ENCODE measurements at places on chromosomes 11 and 22.
A peak's percentile ranks its signal among the peaks of the same experiment; 100 is the strongest.

GRCh38 chr22:46428602-46429324 is 93.2 kb downstream of the TRMU start:
- DNase-seq: no peak

GRCh38 chr11:8927233-8927632 is 5.5 kb downstream of the C11orf16 start:
- no peak for DNase-seq

DNA sequence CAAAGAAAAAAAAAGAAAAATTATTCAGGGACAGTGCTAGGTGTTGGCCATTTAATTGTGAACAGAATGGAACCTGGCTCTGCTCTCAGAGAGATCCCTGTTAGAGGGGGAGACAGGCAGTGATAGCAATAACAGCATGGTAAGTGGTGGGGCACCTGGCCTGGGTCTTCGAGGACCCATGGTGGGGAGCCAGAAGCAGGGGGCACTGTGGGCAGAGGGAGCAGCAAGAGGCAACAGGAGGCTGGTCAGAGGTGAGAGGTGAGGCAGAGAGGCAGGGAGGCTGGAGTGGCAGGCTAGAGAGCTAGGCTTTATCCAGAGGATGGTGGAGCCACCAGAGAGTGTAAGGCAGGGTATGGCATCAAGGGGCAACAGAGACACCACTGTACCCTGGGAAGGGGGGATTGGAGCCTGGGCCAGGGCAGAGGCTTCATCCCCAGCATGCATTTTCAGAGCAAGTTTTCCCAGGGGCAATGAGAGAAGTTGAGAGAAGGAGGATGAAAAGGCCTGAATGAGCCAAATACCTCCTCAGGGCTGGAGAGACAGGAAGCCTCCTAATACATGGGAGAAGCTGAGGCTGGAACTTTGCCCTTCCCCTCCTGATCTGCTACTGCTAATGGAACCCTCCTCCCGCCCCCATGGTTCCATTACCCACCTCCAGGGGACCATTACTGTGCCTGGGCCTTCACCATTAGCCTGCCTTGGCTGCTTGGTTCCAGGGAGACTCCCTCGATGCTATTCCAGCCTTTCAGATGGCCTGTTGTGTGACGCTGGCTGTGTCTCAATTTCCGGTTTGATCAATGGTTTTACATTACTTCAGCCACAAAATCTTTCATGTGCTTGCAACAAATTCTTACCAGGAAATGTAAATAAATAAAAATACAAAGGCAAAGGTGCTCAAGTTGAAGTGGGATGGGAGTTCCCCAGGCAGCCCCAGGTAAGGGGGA is 2.6 kb upstream of the P2RY2 start:
- DNase-seq: no peak

- no peak for DNase-seq
Observed at GRCh38 chr11:57094181-57094935, 87.4 kb upstream of the LRRC55 start.

- DNase-seq: no peak
Observed at GRCh38 chr11:24714601-24715000, 217.7 kb downstream of the LUZP2 start.

DNA sequence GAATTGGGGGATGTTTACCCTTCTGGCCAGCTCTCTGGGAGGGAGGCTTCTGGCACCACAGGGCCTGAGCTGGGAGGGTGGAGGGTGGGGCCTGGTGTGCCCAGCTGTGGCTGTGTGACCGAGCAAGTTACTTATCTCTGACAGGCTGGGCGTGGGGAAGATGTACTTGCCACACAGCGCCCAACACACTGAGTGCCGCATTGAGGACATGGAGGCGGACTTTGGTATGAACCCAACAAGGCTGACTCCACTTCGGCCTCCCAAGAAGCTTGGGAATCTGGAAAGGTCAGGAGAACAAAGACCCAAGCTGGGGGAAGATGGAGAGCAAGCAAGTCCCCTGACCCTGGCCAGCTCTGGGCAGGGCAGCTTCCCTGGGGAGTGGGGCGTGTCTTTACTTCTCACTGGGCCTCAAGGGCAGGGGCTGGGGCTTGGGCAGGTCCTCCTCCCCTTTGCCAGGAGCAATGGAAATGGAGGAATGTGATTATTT is 2.4 kb upstream of the MGAT3 start:
- no peak for DNase-seq

DNA sequence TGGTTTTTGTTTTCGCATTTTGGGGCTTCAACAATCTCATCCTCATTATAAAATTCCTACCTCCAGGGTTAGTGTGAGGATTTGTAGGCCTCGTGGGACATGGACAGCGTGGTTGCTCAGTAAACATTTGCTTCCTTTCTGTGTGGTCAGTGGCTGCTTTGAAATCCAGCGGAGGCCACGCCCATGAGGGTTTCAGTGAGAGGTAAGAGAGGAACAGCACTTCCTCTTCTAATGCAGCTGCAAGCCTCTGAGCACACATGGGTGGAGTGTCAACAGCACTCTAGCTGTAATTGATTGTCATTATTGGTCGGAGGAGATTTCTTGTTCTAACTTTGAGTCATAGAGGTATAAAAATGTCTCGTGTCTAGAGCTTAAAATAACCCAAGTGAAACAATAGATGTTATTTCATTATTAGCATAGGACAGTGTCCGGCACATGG is 6.0 kb upstream of the ARHGAP42 start:
- no peak for DNase-seq

DNA sequence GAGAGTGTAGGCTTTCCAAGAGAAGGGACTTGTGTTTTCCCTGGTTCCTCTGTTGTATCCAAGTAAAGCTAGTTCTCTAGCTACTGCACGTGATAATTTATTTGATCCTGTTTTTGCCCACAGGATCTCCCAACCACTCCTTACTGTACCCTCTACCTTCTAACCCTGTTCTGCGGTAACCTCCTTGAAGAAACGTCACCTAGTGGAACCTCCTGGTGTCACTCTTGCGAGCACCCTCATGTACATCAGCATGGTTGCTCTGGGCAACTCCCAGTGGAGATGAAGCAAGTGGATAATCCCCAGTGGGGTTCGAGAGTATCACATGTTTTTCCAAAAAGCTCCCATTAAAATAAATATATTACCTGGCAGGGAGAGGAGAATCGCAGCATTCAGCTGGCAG is 108.9 kb upstream of the CLMP start:
- DNase-seq: no peak

DNA sequence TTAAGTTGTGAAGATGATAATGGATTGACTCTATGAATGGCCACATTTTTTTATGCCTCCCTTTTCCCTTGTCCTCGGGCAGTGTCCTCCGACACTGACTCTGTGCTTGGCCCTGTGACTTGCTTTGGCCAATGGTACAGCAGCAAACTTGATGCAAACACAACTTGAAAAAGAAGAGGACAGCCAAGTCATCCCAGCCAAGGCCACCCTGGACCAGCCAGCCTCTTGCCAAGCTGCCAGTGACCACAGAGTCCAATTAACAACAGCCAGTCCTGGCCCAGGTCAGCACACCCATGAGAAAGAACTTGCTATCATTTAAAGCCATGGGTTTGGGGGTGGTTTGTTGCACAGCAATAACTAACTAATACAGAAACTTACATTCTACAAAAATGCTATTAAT is 63.4 kb upstream of the SLC35C1 start:
- no peak for DNase-seq

GRCh38 chr11:112134473-112134872 is 29.4 kb downstream of the IL18 start:
- DNase-seq: no peak

- peak; percentile 10 for DNase-seq
Observed at GRCh38 chr11:77101043-77101537, 1.6 kb upstream of the OMP start.

DNA sequence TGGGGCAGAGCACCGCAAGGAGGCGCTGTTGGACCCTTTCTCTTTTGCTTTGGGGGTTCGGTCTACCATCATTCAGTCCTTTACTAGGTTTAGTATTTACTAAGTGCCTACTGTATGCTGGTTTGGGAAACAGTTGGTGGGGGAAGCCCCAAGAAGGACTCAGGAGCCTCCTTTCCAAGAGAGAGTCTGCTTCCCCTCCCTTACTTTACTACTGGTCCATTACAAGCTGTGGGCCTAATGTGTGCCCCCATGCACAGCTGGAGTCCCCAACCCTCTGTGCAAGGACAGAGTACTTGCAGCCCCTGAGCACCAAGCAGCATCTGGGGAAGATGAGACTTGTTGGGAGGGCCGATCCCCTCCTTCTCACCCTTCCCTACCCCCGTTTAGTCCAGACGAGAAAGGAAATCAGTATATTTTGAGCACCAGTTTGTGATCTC is 876 bp upstream of the UBE2L6 start:
- DNase-seq: no peak

DNA sequence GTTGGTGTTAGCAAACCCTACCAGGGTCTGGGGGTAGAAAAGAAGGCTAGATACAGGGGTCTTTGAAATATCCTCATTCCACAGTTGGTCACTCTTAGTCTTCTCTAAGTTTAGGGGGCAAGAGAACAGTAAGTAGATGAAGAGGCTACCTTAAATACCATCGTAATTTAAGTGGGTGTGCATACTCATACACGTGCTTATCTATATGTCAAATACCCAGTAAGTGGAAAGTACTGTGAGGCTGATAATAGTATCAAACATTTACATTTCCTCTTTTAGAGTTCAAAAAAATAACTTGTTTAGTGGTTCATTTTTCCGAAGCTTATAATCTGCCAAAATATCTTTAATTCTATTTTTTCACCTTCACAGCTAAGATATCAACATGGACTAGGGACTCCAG is 90.7 kb downstream of the WNT11 start:
- DNase-seq: no peak

DNA sequence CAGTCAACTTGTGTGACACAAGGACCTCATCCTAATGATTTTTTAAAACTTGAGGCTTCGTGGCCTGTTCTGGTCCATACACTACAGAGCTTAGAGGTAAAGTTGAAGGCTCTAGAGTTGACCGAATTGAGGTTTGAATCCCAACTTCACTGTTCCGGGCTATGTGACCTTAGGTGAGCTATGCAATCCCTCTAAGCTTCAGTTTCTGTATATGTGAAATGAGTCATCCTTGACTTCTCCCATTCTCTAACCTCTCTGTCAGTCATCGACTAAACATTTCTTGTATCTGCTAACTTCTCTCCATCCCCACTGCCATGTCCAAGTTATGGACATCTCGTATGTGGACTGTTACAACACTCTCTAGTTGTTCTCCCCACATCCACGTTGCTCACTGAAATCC is 178.2 kb upstream of the TMEM45B start:
- no peak for DNase-seq

- no peak for DNase-seq
Observed at GRCh38 chr11:43579171-43579918, 101.2 kb upstream of the HSD17B12 start.

- no peak for DNase-seq
Observed at GRCh38 chr22:19106886-19107729, 15.1 kb downstream of the DGCR2 start.

DNA sequence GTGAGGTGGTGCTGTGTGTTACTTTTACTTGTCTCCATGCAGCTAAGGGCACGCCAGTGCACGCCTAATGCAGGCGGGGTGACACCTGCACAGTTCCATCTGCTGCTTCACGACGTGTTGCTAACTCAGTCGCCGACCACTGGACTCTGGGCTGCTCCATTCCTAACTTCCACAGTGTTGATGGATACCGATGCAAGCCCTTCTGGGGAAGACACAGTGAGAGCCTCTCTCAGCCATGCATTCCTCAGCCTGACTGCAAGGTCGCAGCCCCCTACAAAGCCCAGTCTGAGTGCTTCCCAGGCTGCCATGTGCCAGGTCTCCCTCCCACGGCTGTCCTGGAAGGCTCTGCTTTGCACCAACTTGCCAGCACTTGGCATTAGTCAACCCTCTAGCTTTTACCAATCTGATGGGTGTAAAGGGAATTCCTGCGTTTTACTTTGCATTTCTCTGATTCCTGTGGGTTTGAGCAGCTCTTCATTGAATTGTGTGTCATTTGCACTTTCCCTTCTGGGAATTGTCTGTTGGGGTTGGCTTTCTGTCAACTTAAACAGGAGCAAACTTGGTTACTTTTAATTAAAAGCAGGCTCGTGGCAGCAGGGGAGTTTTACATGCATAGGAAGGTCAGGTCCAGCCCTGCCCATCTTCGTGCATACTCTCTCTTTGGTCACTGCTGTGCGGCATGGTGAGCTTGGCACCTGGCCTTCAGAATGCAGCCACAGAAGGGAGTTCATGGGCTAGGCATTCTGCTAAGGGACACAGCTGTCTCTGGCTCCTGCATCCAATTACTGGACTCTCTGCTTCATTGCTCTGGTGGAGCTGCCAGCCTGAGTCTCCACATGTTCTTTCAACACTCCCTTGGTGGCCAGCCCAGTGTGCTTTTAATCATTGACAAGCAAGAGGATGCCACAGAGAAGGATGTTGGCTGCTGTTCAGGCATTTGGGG is 34.6 kb upstream of the SHANK2 start:
- DNase-seq: no peak

Data from NCI-H446 treated with DMSO at 0.1 percent for 48 hours (cell line).